ENCODE measurements at places on chromosomes 16 and 17.

DNA sequence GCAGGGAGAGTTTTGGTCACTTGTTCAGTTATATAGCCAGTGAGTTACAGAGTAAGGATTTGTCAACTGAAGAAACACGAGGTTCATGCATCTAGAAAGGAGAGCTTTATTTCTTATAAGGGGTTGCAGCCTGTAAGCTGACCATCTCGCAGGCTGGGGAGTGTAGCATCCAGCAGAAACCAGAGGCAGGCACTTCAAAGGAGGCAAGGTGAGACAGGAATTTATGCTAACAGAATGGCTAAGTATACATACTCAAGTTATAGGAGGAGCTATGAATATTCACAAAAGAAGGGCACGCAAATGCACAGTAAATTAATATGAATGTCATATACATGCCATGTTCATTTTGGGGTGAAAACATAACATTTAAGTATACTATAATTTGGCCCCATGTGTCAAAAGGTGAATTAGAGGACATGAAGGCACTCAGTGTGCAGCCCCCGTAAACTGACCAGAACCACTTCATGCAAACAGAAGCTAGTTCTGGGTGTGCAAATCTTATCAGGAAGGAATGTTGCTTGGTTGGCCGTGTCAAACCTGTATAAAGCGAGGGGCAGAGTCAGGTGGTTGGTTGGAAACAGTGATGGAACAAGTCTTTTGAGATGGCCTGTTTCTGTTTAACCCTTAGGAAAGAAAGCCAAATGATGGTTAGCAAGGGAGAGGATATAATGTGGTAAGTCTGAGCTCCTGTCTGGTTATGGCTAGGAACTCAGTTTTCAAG, 97.0 kb downstream of the GRIN2A start:
- DNase-seq: no peak

- DNase-seq: no peak
Observed at GRCh38 chr17:61594294-61594825, 3.3 kb upstream of the NACA2 start.

GRCh38 chr16:1642148-1642547, 30.0 kb downstream of the CRAMP1 start:
- no peak for DNase-seq

GRCh38 chr16:10846213-10846998, 27.8 kb upstream of the TVP23A start:
- DNase-seq: no peak

DNA sequence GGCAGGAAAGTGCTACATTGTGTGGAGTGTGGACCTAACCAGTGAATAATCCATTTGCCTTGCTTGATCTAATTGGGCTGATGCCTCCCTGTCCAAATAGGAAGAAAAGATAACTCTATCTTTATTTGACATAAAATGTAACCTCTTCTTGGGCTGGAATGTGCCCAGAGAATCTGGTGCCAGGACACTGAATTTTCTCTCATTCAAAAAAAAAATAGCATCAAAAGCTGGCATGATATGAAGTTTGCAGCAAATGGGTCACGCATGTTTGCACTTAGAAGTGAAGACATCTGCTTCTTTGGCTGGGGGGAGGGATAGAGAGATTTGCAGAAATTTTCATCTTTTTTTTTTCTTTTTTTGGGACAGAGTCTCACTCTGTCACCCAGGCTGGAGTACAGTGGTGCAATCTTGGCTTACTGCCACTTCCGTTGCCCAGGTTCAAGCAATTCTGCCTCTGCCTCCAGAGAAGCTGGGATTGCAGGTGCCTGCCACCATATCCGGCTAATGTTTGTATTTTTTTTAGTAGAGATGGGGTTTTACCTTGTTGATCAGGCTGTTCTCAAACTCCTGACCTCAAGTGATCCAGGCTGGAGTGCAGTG, 478.2 kb upstream of the EEF2KMT start:
- no peak for DNase-seq

GRCh38 chr17:5869041-5869745, 201.0 kb upstream of the WSCD1 start:
- no peak for DNase-seq

DNA sequence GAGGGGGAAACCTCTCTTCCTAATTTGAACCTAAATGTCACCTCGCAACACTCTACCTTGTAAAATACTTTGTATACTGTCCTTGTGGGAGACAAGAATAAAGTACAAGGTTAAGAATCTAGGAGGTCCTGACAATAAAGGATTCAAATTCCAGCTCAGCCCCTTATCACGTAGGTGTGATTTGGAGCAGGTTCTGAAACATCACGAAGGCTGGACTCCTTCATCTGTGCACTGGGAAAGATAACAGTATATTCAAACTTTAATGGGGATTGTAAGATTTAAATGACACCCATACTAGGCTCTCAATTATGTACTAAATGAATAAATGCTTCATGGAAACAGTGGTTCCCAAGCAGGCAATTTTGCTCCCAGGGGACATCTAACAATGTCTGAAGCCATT, 2.1 kb downstream of the TXNDC11 start:
- DNase-seq: peak; percentile 26

- no peak for DNase-seq
Observed at GRCh38 chr16:54585998-54586340, 299.4 kb upstream of the IRX3 start.

GRCh38 chr17:21235921-21236320, 17.3 kb downstream of the NATD1 start:
- no peak for DNase-seq

GRCh38 chr17:82152556-82153294, 54.7 kb upstream of the FASN start:
- DNase-seq: no peak
